NAMALWA (cell line): ENCODE measurements at places on chromosomes 3 and 15.

GRCh38 chr3:18968120-18968519 is 180.2 kb upstream of the KCNH8 start:
- no peak for DNase-seq

GRCh38 chr3:116394365-116394764 is 50.9 kb downstream of the LSAMP start:
- DNase-seq: no peak

DNA sequence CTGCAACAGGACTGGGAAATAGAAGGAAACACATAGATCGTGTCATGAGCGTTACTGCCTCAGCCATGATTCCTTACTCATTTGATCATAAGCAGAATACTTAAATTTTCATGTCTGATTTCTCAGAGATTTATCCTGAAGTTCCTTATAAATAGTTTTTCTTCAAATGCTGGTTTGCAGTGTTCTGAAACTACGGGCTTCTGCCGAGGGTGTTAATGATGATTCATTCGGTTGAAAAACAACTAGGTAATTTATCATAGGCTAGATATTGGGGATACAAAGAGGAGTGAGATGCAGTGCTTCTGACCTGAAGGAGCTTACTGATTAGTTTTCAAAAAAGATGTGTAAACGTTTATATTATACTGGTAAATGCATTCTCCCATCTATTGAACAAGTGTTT is 428.9 kb downstream of the NLGN1 start:
- no peak for DNase-seq

- no peak for DNase-seq
Measured at GRCh38 chr3:16309558-16309957, 44.5 kb downstream of the OXNAD1 start.

- DNase-seq: no peak
Measured at GRCh38 chr3:187931101-187931500, 185.8 kb upstream of the BCL6 start.

- no peak for DNase-seq
Measured at GRCh38 chr3:147397155-147397874, 9.0 kb downstream of the ZIC4 start.

DNA sequence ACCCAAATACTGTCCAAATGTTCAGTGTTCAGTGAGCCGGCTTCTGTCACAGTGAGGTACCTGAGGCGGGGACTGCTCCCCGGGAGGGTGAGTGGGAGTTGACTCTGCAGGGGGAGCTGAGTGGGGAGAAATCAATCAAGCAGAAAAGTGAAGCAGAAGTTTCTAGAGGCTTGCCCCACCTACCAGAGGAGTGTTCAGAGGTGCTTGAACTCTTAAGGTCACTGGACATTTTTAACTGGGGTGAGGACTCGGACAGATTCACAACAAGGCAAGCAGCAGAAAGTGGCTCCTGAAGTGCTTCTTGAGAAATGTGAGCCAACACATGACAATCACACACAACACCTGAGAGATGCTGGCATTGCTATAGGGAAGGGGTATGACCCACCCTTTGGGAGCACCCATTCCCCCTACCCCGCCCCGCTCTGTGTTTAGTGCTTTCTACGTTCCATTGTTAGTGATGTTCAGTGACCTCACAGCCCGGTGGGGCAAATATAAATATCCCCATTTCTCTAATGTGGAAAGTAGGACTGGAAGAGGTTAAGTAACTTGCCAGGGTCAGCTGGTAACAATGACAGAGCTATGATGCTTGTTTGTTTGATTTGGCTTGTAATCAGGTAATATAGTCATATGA is 48.6 kb upstream of the AKAP13 start:
- DNase-seq: no peak

- DNase-seq: peak; percentile 78
Measured at GRCh38 chr3:182490596-182491491, 302.5 kb upstream of the ATP11B start.

GRCh38 chr3:189122526-189123205 is 49.1 kb upstream of the TPRG1 start:
- no peak for DNase-seq

DNA sequence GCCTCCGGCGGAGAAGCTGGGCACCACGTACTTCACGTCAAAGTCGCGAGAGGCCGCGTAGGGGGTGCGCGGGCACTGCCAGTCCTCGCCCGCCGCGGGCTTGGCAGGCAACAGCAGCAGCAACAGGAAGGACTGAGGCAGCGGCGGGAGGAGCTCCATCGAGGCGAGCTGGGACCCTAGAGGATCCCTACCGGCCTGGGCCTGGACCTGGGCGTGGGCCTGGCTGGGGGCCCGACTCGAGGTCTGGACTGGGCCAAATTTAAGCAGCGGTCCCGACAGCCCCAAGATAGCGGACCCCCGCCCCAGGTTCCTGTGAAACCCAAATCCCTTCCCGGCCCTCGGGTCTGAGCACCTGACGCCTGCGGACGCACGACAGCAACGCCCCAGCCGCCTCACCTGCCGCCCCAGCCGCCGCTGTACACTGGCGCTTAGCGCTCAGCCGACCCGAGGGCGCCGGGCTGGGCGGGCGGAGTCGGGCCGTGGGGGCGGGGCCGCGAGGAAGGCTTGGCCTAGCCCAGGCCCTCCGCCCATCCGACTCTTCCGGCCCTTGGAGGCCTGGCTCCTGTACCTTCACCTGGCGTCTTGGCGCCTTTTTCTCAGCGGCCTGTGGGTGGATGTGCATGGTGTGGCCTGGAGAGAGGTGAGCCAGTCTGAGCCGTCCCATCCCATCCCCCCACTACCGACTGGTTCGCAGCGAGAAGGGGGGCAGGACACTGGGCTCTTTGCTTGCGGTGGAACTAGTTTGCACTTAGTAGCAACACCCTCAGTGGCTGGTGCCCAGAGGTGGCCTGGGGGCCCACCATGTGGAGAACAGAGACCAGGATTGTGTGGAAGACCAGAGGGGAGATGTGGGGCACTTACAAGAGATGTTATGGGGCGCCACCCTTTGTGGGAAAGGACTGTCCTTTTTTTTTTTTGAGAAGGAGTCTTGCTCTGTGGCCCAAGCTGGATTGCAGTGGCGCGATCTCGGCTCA is at the start of gene MST1R:
Gene MST1R (minus strand): TSS at position 423 of the 974 bp plus-strand sequence. CDS start 264 bp downstream, at position 159.
- DNase-seq: peak; percentile 57

GRCh38 chr3:126529585-126530170 is 5.7 kb downstream of the CHST13 start:
- no peak for DNase-seq

GRCh38 chr3:176683382-176683781 is 513.9 kb downstream of the TBL1XR1 start:
- DNase-seq: no peak
